ENCODE measurements at places on chromosomes 7 and 10.

- DNase-seq: no peak
These were observed 250.9 kb upstream of the TMEM72 start for GRCh38 chr10:44660271-44660670.

DNA sequence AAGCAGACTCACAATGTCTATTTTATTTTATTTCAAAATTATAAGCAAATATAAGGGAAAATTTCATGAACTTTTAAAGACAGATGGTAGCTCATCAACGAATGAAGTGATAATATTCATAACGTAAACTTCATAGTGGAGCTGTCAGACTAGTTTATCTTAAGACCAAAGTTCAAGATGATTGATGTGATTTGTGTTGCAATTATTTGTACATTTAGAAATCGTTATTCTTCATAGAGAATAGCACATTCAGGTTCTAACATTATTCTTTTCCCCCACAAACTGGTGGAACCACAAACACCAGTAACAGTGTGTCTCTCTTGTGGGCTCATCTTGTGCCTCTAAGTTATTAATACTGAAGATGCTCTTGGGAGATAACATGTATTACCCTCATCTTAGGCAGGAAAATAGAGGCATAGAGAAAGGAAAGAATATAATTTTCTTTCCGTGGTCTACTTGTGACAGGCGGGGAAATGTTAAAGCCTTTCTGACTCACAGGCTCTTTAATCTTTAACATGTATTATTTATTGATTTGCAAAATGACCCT lies 37.0 kb downstream of the CCSER2 start:
- DNase-seq: no peak

- no peak for DNase-seq
These were observed 305.4 kb upstream of the SHH start for GRCh38 chr7:156117542-156118247.

- no peak for DNase-seq
These were observed 36.2 kb upstream of the CCDC7 start for GRCh38 chr10:32409741-32410140.

DNA sequence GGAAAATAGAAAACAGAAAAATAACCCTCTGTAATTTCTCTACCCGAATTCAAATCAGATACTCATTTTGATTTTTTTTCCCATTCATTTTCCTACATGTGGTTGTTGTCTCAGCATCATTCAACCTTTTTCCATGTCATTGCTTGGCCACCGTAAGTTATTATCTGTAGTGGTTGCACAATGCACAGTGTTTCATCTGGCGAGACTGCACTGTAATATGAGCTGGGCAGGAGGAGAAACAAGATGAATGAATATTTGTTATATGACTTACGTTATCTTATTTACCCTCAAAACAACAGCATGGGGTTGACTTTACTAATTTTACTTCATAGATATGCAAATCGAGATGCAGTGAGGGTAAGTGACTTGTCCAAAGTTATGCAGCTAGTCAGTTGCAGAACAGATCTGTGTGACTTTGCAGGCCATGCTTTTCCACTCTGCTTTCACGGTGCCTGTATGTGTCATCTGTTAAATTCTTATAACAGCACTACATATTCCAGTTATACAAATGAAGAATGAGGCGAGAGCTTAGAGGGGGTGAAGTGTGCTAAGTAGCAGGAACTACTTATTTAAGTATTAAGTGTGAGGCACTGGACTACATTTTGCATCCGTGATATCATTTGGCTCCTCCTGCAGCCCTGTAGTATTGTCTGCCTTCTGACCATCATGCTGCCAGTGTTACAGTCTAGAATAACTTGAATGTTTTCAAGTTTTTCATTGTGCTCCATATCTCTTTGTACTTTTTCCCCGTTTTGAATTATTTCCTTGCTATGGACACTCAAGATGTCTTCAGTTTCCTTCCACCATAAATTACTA lies 56.7 kb downstream of the ZMYND11 start:
- DNase-seq: no peak

GRCh38 chr7:6435486-6436384 lies 12.0 kb downstream of the DAGLB start:
- DNase-seq: peak; percentile 90

- peak; percentile 67 for DNase-seq
These were observed 44.2 kb downstream of the PDLIM1 start for GRCh38 chr10:95246582-95247051.

DNA sequence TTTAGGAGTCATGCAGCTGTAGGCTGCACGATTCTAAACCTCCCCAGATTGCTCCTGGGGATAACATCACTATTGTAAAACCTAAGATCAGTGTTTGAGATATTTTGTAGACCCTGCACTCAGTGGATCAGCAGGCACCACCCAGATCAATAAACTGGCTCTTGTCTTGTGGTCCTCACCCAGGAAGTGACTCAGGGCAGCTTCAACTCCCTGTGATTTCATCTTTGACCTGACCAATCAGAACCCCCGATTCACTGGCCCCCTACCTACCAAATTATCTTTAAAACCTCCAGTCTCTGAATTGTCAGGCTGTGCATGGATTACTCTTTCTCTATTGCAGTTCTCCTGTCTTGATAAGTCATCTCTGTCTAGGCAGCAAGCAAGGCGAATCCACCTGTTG lies 25.7 kb downstream of the ARL5B start:
- no peak for DNase-seq

GRCh38 chr10:95742485-95742884 lies 13.5 kb upstream of the ENTPD1 start:
- DNase-seq: no peak

- DNase-seq: peak; percentile 28
These were observed 3.2 kb downstream of the ZNF316 start for GRCh38 chr7:6640246-6640721.

DNA sequence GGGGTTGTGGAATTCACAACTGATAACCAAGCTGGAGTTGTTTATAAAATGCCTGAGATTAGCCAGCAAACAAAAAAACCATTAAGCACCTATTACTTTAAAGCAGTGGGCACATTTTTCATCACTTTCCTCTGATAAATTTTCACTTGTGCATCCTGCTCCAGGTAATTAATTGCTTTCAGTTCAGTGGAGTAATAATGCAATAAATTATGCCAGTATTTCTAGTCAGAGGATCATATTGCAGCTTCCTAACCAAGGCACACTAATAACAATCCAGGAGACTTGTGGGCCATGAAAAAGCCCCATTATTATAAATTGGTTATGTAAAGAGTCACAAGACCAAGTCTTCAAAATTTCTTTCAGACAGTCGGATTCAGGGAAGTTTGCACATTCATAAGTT lies 193.2 kb downstream of the LRMDA start:
- no peak for DNase-seq

DNA sequence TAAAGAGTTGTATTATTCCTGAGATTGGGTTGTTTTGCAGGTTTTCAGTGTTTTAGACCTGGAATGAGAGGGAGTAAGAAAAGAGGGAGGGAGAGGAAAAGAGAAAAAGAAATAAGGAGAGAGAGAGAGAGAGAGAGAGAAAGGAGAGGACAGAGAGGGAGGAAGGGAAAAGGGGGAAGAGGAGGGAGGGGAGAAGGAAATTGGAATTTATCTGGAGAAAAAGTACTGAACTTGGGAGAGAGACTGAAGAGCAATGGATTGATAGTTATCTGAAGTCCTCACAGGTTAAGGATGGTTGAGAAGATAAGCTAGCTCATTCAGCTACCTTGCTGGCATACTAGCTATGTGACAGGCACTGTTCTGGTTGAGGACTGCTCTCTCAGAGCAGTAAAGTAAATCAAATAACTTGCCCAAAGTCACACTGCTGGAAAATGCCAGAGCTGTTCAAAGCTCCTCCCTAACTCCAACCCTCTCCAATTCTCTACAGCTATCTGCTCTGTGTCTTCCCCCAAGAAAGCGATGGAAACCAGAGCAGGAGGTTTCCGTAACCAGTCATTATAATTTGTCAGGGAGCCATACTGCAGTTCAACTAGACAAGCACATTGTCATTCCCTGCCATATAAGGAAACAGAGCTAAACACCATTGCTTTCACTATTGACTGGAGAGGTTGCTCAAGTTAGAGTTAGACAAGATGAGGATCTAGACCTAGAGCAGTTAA lies 10.7 kb downstream of the CALD1 start:
- DNase-seq: no peak

- no peak for DNase-seq
These were observed 518.8 kb downstream of the PTPRN2 start for GRCh38 chr7:158068853-158069252.

DNA sequence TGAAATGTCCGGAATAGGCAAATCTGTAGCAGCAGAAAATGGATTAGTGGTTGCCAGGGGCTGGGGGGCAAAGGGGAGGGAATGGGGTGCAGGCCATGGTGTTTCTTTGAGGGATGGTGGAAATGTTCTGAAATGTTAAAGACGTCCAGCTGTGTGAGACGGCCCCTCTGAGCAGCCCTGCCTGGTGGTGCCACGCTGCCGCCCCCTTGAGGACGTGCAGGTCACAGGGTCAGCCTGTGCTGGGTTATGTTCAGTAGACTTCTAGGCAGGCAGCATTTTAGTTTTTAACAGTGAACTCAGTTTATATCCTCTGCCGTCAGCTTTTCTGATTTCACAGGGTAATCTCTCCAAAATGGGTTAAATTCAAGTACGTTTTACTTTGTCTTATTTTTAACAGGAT lies 9.4 kb downstream of the NUB1 start:
- peak; percentile 48 for DNase-seq

DNA sequence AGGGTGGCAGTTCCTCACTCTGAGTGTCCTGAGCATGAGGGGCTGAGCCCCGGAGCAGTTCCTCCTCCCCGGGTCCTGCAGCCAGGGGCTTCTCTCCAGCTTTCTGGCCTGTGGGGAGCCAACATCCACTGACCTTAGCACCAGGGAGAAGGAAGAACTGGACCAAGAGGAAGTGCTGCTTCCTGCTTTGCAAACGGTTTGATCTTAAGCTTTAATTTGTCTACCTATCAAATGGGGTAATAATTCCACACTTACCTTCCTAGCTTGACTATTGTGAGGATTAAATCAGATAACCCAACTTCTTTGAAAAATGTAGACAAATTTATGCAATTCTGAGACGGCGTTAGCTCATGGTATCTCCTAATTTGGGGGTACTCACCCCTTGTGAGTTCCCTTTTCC lies 2.0 kb downstream of the NOBOX start:
- DNase-seq: no peak

- DNase-seq: peak; percentile 25
These were observed 36.0 kb downstream of the KCNH2 start for GRCh38 chr7:150942001-150942590.

- no peak for DNase-seq
These were observed 224.6 kb upstream of the NRP1 start for GRCh38 chr10:33559105-33559504.

- DNase-seq: peak; percentile 17
These were observed 1.0 kb downstream of the CHST15 start for GRCh38 chr10:124092250-124092859.

- DNase-seq: no peak
These were observed 14.2 kb upstream of the NMT2 start for GRCh38 chr10:15182540-15183207.

- DNase-seq: no peak
These were observed 133.2 kb upstream of the PRR15 start for GRCh38 chr7:29430279-29430949.

- no peak for DNase-seq
These were observed 202.9 kb downstream of the PTPRN2 start for GRCh38 chr7:158384746-158385145.

DNA sequence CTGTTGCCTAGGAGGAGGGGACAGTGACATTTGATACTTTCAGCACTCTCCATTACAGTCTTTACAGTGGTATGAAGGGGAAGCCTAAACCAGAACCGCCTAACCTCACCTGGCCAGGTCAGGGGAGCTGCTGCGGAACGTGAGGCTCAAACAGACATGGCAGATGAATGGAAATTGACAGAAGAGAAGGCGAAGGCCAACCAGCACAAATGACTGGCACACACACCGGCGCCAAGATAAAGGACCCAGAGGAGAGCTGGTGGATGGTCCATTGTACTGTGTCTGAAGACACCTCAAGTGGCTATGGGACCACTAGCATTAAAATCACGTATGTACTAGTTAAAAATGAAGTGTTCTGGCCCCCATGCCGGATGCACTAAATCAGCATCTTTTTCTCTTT lies 53.0 kb downstream of the JCAD start:
- no peak for DNase-seq

DNA sequence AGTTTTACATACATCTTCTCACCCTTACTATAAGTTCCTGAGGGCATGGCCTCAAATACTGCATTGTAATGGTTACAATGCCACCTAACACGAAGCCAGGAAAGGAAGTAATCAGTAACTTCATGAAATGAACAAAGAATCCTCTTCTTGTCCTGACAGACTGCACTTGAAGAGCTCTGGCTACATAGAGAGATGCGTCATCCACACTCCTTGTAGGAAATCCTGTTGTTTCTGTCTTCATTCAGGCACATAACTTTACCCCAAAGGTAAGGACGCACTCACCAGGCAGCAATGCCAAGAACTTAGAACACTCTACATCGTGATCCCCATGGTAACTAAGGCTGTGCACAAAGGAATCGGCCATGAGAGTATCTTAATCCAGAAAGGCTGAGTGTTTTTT lies 80.3 kb upstream of the ARID5B start:
- DNase-seq: no peak

DNA sequence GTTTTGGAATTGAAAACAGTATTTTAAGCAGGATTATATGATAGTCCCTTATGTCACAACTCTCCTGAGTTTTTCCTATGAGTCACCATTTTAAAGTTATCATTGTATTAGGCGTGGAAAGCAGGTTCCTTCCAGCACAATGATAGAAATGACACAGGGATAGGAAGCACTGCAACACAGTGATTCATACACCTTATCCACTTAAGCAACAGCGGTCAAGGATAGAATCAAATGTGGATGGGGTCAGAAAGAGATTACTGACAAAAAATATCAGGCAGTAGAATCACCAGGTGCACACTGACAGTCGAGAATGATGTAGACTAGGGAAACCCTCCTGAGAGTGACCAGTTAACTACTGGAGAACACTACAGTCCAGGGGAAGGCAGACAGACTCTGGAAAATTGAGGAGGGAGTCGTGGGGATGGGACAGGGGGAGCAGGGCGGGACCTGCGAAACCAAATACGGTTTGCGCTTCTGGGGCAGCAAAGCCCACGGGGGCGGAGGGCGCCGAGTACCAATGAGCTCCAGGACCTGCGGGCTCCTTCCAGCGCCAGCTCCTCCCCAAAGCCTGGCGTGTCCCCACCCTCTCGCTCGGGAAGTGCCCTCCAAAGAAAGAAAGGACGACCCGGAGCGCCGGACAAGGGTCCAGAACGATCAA lies 479 bp downstream of the PNPLA8 start:
- DNase-seq: no peak

- DNase-seq: no peak
These were observed 118.7 kb downstream of the PARD3 start for GRCh38 chr10:34696423-34696822.

DNA sequence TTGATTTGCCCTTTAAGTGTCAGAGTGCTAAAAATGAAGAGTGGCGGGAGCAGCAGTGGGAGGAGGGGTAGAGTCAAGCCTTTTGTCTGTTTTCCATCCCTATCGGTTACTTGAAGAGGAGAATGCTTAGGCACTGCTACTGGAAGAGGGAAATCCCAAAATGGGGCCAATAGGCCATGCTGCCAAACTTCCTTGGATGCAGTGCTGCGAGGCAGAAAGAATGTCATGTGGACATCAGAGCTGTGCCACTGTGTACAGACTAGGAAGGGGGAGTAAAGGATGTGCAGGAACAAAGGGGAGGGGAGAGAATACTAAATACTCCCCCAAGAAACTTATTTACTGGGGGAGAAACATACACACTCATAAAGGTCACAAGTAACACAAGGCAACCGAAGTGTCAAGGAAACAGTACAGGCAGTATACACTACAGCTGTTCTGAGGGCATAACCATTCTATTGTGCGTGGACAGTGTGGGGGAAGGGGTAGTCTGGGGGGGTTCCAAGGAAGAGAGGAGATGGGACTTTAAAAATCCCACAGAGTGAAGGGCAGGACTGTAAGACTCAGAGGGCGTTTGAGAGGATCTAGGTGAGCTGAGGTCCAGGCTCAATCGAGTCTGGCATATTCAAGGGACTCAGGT lies 228.7 kb upstream of the PLXNA4 start:
- DNase-seq: no peak

All from stimulated activated CD4-positive, alpha-beta T cell treated with anti-CD3 and anti-CD28 coated beads, Interleukin-4, amount 100 ng/mL, for 48 hours (primary cell).